Endodermal cell (in vitro differentiated cells): ENCODE measurements at places on chromosomes 12 and 14. TPM values are rescaled to one million over a fixed set of nuclear protein-coding genes. Genes with fewer than 3 reads are reported as not detected.

GRCh38 chr14:75752086-75752485, 91.0 kb downstream of the TTLL5 start:
- H3K27me3 ChIP-seq, result no peaks in the 10 kb centered on the region
- no peak overlapping the region for H3K27ac ChIP-seq
- no peaks in the 10 kb centered on the region for H3K4me1 ChIP-seq
- no peak overlapping the region for H3K4me3 ChIP-seq

The CCNB1IP1 gene
- 97.3 to 107 TPM (median 99.5 TPM) in 3 replicates for total RNA-seq

GRCh38 chr12:82375201-82375600, 16.9 kb downstream of the METTL25 start:
- no peak overlapping the region for H3K4me3 ChIP-seq
- H3K27me3 ChIP-seq, result no peaks in the 10 kb centered on the region
- H3K27ac ChIP-seq, result no peak overlapping the region
- H3K4me1 ChIP-seq, result no peaks in the 10 kb centered on the region

DNA sequence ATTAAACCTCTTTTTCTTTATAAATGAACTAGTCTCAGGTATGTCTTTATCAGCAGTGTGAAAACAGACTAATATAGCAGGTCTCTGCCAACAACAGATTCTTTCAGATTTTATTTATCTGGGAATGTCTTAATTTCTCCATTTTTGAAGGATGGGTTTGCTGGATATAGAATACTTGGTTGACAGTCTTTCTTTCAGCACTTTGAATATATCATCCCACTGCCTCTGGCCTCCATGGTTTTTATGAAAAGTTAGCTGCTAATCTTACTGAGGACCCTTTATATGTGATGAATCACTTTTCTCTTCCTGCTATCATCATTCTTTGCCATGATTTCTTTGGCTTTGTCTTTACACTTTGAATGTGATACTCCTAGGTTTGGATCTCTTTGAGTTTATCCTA, 148.0 kb downstream of the ANO6 start:
- H3K4me1 ChIP-seq, result no peaks in the 10 kb centered on the region
- DNase-seq, result no peak
- H3K4me3 ChIP-seq, result peak overlapping the region; percentile 6
- H3K27me3 ChIP-seq, result no peaks in the 10 kb centered on the region
- no peak overlapping the region for H3K27ac ChIP-seq
- H3K36me3 ChIP-seq, result peaks cover 26% of the 10 kb centered on the region

The GLT8D2 gene
- 0.90 and 1.3 TPM in 2 replicates for total RNA-seq
